ENCODE measurements at places on chromosomes 7 and 10.
A peak's percentile ranks its signal among the peaks of the same experiment; 100 is the strongest.

DNA sequence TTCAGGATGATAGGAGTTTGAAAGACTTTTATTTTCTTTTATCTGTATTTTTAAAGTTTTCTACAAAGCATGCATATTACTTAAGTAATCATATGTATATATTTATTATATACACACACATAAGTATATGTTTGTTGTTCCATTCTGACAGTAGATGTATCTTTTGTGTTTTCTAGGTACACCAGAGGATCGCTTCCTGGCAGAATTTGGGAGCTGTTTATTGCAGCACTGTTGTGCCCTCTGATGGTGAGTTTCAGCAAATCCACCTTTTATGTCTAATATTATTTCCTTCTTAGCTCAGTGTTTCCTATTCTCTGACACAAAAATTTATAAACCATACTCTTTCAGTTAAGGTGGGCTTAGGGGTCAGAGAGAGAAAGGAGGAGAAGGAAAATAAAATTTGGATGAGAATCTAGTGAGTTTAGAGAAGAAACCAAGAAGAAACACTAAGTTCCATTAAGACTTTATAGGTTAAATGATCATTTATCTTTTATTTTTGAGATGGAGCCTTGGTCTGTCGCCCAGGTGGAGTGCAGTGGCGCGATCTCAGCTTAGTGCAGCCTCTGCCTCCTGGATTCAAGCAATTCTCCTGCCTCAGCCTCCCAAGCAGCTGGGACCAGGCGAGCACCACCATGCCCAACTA, 59.2 kb upstream of the OIT3 start:
- DNase-seq: peak; percentile 66

DNA sequence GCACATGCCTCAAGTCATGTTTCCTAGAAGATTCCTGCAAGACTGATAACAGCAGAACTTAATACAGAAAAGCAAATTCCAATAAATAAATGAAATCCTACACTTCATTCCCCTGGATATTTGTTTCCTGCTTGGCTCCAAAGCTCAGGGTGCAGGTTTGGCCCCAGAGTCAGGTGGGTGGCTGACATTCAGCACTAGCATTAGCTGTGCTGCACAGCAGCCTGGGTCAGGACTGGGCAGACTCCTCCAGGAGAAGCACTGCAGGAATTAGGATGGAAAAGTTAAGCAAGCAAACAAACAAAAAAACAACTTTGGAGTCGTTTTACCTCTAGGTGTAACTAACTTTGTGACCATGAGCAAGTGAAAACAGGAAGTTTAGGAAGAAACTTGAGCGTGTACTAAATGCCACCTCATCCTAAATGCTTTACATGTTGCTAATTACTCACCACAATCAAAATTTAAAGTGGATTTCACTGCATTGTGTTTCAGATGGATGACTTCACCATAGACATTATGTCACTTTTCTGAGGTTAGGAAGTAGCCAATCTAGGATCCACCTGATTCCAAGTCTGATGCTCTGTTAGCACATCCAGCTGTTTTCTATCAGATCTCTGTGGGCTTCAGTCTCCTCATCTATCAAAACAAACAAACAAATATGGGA, 239.4 kb downstream of the C7orf25 start:
- DNase-seq: no peak

DNA sequence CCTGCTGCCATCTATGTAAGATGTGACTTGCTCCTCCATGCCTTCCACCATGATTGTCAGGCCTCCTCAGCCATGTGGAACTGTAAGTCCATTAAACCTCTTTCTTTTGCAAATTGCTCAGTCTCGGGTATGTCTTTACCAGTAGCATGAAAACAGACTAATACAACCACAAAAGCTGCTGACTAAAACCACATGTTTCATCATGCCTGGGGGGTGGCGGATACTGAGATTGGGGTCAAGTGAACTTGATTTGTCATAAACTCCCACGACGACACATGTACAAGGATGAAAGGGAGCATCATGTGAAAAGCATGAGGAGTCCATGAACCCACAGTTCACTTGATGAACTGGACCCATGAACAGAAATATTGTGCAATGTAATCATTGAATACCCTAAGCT, 134.9 kb upstream of the ANK3 start:
- DNase-seq: no peak

GRCh38 chr7:129898502-129899160, 54.1 kb downstream of the UBE2H start:
- DNase-seq: no peak

- no peak for DNase-seq
Measured at GRCh38 chr10:132462463-132463332, 65.7 kb downstream of the PWWP2B start.

GRCh38 chr7:95106401-95106800, 199.0 kb downstream of the PPP1R9A start:
- no peak for DNase-seq

- DNase-seq: no peak
Measured at GRCh38 chr10:130411496-130412085, 275.4 kb downstream of the GLRX3 start.

DNA sequence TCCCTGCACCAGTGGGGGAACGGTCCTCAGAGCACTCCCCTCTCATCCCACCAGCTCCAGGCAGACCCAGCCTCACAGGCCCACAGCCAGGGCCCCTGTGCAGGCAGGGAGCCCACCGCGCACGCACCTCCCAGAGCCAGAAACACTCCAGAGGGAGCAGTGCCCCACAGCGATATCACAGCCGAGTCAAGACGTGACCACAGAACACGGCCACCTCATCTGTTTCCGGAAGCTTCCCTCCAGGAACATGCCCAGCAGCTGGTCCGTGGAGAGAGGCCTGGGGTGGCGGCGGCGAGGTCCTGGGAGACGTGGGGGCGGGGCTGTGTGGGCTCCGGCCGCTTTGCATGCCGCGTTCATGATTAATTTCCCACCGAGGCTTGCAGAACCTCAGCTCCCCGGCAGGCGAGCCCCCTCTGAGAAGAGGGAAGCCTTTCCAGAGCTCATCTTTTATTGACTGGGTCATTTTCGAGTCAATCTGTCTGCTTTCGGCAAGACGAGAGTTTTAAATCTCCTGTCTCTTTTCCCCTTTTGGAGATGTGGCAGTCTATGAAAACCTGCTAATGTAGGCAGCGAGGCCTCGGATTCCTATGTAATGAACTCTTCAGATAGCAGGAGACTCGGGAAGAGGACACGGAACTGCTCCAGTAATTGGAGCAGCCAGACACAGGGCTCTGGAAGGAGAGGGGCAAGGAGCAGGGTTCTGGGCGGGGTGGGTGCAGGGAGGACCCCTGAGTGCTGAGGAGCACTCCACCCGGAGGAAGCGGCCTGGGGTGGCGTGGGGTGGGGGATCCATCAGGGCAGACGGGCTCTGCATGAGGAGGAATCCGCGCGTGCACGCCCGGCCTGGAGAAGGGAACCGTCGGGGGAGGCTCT, 242.8 kb downstream of the ELFN1 start:
- no peak for DNase-seq

- DNase-seq: no peak
Measured at GRCh38 chr10:72162978-72163377, 52.8 kb upstream of the ANAPC16 start.

- DNase-seq: no peak
Measured at GRCh38 chr7:56079450-56080185, 13.1 kb downstream of the PHKG1 start.

DNA sequence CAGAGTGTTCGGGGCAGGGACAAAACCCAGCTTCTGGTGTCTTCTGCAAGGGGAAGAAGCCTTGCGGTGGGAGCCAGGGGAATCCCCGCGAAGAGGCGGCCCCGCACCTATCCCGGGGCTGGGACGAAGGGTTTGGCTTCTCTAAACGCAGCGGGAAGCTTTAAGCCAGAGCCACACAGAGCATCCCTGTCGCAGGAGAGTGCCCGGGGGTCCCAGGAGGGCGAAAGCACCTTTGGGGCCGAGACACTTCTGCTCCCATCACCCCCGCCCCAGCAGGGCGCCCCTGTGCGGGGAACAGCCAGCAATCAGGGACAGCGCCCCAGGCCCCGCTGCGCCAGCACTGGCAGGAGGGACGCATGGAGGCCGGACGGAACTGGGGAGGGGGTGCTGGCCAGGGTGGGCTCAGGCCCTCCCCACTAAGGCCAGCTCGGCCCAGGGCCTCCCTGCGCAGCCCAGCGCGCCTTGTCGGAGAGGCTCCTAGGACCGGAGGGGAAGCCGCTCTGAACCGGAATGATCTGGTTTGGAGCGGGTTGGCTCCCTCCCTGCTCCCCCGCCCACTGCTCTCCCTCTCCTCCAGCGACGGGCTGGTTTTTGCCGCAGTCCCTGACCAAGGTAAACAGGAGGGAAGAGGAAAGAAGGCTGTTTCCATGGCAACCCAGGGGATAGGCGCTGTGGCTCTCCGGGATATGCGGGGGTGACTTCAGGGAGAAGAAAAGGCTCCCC, 63.9 kb downstream of the TMEM209 start:
- DNase-seq: peak; percentile 36

GRCh38 chr7:78571292-78571691, 772.7 kb downstream of the PHTF2 start:
- no peak for DNase-seq

DNA sequence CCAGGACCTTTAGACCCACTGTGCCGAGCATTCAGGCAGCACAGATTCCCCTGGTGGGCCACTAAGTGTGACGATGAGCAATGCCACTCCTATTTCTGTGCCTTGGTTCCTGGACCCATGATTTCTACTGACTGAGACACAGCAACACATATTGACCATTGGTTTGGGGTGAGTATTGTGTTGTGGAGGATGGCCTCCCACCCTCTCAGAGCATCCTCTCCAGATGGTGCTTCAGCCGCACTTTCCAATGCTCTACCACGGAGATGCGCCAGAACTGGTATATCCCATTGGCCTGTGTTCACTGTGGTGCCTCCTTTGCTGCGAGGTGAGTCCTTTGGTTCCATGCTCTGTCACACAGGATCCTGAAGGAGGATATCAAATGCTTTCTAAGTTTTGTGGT, 10.1 kb upstream of the GDF10 start:
- DNase-seq: no peak

GRCh38 chr10:69181433-69181832, 1.4 kb downstream of the SUPV3L1 start:
- DNase-seq: no peak

DNA sequence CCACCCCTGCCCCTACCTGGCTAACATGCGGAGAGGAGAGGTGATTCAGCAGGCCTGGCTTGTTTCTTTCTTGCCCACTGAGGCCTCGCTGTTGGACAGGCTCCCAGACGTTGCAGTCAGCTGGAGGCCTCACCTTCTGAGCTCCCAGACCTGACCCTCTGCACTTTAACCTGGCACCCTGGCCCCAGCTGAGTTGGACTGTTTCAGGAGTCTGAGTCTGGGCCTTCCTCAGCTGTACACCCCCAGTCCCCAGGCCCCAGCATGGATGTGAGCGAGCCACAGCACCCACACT, 35.0 kb downstream of the UNC5B start:
- DNase-seq: no peak

GRCh38 chr10:43939389-43939938, 290.8 kb upstream of the ZNF32 start:
- no peak for DNase-seq

DNA sequence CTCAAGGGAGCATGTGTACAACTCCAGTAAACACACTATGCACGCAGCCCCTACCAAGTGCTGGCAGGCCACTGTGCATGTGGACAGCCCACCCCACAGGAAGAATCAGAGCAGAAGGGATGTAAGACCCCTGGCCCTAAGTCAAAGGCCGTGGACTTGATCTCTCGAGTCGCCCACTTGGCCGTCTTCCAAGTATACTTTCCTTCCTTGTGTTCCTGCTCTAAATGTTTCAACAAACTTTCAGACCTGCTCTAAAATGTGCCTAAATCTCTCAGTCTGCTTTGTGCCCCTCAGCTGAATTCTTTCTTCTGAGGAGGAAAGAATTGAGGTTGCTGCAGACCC, 21.1 kb upstream of the NOM1 start:
- no peak for DNase-seq

GRCh38 chr10:71900441-71901180, 49.6 kb upstream of the PSAP start:
- no peak for DNase-seq

GRCh38 chr10:124648131-124648475, 96.1 kb downstream of the FAM53B start:
- DNase-seq: no peak

DNA sequence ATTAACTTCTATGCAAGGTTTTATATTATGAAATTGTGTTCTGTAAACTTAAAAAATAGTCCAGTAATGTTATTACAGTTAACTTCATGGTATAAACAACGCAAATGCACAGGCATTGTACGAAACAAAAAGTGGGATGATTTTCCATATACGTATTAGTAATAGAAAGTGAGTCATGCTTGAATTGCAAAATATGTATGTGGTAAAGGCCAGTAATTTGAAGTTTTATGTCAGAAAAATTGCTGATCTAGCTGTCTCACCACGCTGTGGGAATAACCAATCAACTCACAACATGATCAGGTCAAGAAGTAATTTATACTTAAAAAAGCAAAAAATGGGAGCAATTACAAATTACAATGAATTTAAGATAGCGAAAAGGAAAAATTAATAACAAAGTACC, 37.0 kb upstream of the GLI3 start:
- DNase-seq: no peak

DNA sequence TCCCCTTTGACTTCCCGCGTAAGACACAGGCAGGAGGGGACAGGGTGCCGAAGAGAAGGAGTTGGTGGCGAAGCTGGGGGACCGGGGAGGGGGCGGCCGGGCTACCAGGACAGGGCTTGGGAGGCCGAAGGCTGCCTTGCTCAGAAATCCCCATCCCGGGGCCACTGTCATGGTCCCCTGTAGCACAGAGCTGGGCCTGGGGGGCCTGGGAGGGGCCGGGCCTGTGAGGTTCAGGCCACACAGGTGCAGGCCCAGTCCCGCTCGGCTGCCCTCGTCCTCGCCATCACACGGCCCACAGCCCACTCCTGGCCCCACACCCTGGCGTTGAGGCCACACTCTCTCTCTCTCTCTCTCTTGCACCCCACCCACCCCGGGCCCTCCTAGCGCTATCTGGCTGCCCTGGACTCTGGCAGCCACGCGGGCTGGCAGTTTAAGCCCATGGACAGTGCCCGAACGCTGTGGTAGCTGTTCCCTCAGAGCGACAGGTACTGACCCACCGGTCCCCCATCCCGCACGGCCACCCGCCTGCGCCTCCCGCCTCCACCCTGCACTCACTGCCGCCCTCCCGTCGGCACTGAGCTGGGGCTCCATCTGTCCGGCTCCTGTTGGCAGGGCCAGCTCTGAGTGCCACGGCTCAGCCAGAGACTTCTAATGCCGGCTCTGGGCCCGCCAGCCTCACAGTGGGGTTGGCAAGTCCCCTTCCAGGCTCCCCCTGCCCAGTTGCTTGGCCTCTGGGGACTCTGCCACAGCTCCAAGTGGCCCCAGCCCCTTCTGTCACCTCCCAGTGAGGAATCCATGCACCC, 28.0 kb downstream of the TTYH3 start:
- no peak for DNase-seq

DNA sequence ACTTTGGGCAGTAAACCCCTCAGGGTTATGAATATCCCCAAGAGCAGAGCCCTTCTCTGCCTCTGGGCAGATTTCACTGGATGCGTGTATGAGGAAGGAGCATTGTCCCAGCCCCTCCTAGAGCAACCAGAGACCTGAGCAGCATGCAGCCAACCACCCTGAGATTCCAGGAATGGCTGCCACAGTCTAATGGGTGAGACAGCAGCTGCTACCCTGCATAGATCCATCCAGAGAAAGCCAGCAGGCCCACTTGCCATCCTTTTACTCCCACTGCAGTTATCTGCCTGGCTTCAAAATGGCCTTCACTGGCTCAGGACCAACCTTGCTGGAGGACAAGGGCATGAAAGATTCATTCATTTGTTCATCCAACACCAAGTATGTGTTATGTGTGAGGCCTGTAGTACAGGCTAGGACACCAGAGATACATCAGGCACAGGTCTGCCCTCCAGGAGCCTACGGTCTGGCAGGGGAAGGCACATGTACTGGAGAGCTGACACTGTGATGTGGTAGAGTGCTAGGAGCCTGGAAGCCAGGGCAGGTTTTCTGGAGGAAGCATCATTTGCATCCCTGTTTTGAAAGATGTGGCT, 26.2 kb upstream of the C10orf105 start:
- DNase-seq: no peak

All from CD4-positive, alpha-beta T cell treated with Interleukin-12 subunit alpha and Interleukin-12 subunit beta, for 1 hour (primary cell).